Fibroblast of skin of left quadriceps (primary cell): ENCODE measurements at places on chromosomes 6 and 20.

GRCh38 chr6:135129136-135129856 is 51.8 kb upstream of the MYB start:
- DNase-seq, result no peak

- no peak for DNase-seq
Observed at GRCh38 chr6:99189823-99190721, 159.4 kb downstream of the FAXC start.

GRCh38 chr6:160057080-160057479 is 64.5 kb upstream of the SLC22A1 start:
- DNase-seq, result no peak

- DNase-seq, result no peak
Observed at GRCh38 chr6:33017018-33017417, 7.6 kb upstream of the HLA-DOA start.

GRCh38 chr20:52975803-52976531 is 3.8 kb downstream of the TSHZ2 start:
- no peak for DNase-seq

DNA sequence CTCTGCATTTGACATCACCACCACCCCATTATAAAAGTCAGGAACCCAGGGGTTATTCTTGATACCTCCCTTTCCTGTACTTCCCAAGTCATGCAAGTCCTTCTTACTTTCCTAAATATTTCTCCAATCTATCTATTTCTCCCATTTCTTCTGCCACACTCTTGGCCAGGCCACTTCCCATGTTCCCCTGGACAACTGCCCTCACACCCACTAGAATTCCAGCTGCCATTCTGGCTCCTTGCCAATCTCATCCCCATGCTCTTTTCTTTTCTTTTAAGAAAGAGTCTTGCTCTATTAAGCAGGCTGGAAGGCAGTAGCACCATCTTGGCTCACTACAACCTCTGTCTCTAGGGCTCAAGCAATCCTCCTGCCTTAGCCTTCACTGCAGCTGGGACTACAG is 15.2 kb downstream of the DEFB132 start:
- no peak for DNase-seq

DNA sequence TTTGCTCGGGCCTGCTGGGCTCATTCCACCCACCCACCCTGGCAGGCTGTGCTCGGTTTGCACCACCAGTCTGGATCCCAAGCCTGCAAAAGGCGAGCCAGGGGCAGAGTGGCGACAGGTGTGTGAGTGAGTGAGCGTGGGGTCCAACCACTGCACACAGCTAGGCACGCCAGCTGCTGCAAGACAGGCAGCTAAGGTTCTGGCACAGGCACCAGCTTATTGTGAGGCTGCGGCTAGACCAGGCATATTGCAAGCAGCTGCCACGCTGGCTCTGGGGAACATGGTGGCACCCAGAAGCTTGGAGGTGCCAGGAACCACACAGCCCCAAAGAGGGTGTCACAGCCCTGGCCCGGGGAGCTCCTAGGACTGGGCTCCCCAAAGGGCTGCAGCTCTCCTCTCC is 205.1 kb downstream of the ANKRD60 start:
- DNase-seq, result no peak

DNA sequence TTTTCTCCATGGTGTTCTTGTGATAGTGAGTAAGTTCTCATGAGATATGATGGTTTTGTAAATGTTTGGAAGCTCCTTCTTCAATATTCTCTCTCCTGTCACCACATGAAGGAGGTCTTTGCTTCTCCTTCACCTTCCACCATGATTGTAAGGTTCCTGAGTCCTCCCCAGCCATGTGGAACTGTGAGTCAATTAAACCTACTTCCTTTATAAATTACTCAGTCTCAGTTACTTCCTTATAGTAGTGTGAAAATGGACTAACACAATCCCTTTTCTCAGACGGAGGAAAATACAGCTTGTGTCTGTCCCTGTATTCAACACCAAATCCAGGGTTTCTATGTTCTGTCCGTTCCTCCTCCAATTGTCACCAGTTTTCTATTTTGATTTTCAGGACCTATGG is 181.0 kb downstream of the ALDH8A1 start:
- no peak for DNase-seq

- DNase-seq, result no peak
Observed at GRCh38 chr20:41531518-41532275, 86.5 kb downstream of the CHD6 start.
